ENCODE measurements at places on chromosomes 1 and 21. TPM values are rescaled to one million over a fixed set of nuclear protein-coding genes. Genes with fewer than 3 reads are reported as not detected.

GRCh38 chr1:230563591-230563990 lies 78.7 kb upstream of the COG2 start:
- no peak for DNase-seq

DNA sequence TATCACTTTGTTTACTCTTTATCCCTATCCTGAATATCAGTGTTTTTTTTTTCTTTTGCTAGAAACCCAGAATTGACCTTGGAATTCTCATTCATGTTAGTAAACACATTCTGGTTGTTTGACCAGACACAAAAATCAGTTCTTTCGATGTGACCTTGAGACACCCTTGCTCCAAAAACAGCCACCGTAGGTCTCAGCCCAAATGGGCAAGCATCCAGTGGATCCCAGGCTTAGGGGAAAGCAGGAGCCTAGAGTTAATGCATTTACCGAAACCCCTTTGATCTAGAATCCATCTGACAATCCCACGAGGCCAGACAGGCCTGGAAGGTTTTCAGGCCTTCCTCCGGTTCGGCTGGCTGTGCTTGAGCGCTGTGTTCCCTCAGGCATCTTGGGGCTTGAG lies 47.6 kb downstream of the IRF2BP2 start:
- DNase-seq, result no peak

- no peak for DNase-seq
These were observed 14.1 kb upstream of the VWA5B1 start for GRCh38 chr1:20276485-20277159.

DNA sequence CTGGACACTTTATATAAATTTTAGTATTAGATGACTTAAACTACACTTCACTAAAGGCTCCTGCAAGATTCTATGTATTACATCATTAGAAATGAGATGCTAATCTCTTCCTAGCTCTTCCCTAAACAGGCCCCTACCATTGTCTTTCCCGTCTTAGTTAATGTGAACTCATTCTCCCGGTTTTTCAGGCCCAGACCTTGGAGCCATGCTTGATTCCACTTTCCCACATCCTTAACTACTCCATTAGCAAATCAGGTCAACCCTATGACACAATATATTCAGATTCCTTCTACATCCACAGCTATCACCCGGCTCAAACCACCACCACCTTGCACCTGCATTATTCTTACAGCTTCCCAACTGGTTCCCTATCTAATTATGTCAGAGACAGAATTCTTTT lies 73.3 kb downstream of the NVL start:
- DNase-seq, result no peak

DNA sequence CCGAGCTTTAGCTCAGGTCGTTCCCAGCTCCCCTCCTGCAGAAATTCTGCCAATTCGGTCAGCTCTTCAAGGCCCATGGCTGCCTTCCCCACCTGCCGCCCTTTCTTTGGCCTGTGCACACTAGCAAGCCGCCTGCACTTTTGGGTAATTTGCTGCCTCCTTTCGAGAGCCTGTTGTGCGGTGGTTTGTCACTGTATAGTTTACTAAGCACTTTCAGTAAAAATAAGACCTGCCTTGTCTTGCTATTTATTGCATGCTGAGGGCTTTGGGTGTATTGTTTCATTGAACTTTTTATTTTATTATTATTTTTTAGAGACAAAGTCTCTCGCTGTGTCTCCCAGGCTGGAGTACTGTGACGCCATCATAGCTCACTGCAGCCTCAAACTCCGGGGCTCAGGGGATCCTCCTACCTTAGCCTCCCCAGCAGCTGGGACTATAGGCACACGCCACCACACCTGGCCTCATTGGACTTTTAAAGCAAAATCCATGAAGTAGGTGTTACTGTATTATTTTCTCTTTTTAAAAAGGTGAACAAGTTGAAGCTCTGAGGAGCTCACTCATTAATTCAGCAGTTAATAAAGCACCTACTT lies 1.1 kb upstream of the FABP3 start:
- no peak for DNase-seq

DNA sequence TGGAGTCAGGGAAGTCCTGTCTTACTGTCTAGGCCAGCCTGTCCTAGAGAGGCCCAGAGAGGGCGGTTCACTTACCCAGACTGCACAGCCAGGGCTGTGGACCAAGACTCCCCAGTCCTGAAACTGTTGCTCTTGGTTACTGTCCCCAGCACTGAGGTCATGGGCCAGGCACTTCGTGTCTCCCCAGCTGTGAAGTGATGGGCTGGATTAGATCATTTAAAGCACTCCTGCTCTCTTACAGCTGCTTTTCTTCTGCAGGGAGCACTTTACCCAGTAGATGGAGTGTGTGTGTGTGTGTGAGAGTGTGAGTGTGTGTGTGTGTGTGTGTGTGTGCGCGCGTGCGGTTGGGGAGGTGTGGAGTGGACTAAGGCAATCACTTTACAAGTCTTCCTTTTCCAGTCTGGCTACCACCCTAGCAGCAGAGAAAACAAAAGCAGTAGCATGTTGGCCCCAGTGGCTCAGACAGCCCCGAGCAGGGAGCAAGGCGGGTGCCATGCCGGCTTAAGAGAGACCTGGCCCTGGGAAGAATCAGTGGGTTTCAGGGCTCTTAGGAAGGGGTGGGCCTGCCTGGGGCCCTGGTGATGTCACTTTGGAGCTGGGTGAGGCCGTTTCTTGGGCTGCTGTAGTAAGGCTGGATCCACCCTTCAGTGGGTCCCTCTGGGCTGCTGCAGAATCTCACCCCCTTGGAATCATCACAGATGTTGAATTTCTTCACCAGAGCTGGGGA lies 2.4 kb downstream of the SPSB1 start:
- peak; percentile 30 for DNase-seq

DNA sequence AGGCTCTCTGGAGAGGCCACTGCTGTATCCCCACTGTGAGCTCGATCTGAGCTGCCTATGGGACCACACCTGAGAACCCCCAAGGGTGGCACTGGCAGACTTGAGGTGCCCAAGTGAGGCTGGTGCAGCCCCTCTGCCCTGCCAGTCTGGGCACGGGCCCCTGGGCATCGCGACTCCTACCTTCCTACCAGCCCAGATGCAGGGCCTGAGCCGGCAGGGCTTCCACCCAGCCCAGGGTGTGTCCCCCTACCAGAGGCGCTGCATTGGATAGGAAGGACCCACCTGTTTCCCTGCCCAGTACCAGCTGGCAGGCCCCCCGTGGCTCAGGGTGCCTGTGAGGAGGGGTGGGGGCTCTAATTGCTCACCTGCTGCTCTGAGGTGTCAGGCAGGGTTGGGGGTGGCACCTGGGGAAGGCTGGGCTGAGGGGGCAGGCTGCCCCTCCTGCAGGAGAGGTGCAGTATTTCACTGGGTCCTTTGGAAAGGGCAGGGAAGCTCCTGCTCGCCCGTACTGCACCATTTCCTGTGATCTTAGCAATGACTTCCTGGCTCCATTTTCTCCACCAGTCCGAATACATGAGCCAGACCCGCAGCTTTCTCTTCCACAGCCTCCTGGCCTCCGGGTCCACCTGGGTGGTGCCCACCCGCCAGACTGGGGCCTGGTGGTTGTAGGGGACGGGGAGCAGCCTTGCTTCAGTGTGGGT lies 11.8 kb downstream of the TP73 start:
- no peak for DNase-seq

DNA sequence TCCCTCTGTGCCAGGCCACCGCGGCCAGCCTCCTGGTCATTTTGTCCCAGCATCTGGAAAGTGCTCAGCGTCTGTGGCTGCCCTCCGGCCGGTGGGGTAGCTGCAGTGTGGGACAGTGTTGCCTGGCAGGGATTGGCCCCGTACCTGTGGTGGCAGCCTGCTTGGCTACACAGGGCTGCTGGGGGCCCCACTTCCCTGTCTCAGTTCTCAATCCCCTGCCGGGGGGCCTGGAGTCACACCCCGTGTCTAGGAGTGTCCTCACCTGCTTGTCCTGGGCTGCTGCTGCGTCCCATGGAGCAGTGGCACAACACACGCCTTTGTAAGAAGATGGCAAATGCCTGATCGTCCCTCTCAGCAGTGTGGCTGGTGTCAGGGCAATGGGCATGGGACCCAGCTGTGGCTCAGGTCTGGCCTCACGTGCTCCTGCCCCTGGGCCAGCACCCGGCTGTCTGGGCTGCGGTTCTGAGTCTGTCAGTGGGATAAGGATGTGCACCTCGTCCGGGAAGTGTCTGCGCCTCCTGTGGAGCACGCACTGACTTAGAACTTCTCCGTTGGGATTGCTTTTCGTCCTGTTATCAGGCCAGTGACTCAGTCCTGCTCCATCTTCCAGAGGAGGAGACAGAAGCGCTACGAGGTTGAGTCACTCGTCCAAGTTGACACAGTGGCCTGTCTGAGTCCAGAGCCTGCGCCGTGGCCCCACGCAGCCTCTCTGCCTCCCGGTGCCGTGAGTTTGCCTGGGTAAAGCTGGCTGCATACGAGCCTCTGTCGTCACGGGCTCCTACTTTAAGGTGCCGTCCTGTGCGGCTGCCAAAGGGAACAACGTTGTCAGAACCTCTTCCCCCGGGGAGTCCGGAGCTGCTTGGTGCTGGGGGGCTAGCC lies 41.0 kb downstream of the CRYAA start:
- DNase-seq, result no peak

The CTXND2 gene
- total RNA-seq, result not detected

The KRTAP11-1 gene
- total RNA-seq, result not detected

The CFH gene
- total RNA-seq, result 6.2 TPM

The TRIM46 gene
- total RNA-seq, result 15.5 TPM

The TIE1 gene
- not detected for total RNA-seq

All from activated CD4-positive, alpha-beta T cell treated with anti-CD3 and anti-CD28 coated beads, Interleukin-2, amount 10 ng/mL, durations not matched to agents 7 days and 5 days (primary cell).